Adrenal gland (tissue), 19 donors: ENCODE measurements at places on chromosomes 2 and 18. TPM values are rescaled to one million over a fixed set of nuclear protein-coding genes. Genes with fewer than 3 reads are reported as not detected.

DNA sequence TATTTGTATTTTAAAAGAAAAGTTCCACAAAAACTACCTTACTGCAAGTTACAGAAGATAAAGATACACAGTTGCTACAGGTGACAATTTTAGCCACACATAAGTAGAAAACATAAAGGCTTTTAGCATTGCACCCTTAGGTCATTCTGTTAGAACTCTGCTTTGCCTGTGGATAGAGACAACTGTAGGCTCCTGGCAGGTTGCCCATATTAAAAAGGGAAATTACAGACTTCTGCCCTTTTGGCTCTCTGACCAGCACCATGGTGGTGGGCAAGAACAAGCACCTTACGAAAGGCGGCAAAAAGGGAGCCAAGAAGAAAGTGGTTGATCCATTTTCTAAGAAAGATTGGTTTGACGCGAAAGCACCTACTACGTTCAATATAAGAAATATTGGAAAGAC is 223.3 kb downstream of the MC4R start:
- H3K36me3 ChIP-seq: no peaks in the 10 kb centered on the region
- H3K27me3 ChIP-seq: no peaks in the 10 kb centered on the region
- DNase-seq: no peak

- H3K27me3 ChIP-seq: no peaks in the 10 kb centered on the region
- no peak overlapping the region for H3K4me3 ChIP-seq
- H3K4me1 ChIP-seq: no peaks in the 10 kb centered on the region
Measured at GRCh38 chr2:173500953-173501352, 146.3 kb downstream of the CDCA7 start.

GRCh38 chr2:215507836-215508235 is 72.0 kb upstream of the FN1 start:
- H3K27me3 ChIP-seq: no peaks in the 10 kb centered on the region
- no peaks in the 10 kb centered on the region for H3K36me3 ChIP-seq
- no peak overlapping the region for H3K4me3 ChIP-seq
- no peak overlapping the region for H3K27ac ChIP-seq
- H3K4me1 ChIP-seq: no peaks in the 10 kb centered on the region

DNA sequence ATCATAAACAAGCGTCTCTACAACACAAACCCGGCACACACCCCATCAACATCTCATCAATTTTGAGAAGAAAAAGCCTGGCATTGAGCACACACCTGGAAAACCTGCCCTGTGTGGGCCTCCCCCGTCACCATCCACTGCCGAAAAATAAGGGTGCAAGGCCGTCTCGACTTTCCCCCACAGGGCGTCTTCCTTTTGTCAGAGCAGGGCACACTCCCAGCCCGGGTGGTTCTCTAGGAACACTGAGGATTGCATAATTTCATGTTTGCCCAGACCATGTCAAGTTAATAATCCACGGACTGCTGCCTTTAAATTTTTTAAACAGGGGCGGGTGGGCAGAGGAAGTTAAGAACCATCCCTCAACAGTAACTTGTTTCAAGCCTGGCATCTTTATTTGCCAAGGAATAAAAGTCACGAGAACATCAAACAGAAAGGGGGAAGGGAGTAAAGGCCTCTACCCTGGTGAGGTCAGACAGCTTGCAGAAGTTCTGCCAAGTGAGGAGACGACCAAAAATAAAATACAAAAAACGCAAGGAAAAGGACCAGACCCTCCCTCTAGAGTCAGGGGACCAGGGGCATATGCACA is 2.1 kb downstream of the TFCP2L1 start:
- no peak overlapping the region for H3K27ac ChIP-seq
- H3K4me3 ChIP-seq: no peak overlapping the region
- H3K4me1 ChIP-seq: no peaks in the 10 kb centered on the region

The C2orf42 gene
- 16.2 TPM for total RNA-seq

DNA sequence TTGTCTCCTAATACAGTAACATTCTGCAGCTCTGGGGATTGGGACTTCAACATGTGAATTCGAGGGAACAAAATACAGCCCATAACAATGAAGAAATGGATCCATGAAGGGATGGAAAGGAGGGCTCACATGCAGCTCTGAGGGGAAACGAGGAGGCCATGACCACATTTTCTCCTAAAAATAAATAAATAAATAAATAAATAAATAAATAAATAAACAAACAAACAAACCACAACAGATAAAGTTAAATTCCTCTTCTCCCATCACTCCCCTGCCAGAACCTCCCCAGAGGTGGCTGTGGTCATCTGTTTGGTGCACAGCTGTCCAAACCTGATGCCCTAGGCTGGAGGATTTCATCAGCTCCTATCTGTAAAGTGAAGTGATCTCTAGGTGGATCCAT is 42.7 kb downstream of the MAL start:
- H3K4me3 ChIP-seq: no peak overlapping the region
- no peak for DNase-seq
- no peaks in the 10 kb centered on the region for H3K36me3 ChIP-seq
- H3K4me1 ChIP-seq: no peaks in the 10 kb centered on the region

DNA sequence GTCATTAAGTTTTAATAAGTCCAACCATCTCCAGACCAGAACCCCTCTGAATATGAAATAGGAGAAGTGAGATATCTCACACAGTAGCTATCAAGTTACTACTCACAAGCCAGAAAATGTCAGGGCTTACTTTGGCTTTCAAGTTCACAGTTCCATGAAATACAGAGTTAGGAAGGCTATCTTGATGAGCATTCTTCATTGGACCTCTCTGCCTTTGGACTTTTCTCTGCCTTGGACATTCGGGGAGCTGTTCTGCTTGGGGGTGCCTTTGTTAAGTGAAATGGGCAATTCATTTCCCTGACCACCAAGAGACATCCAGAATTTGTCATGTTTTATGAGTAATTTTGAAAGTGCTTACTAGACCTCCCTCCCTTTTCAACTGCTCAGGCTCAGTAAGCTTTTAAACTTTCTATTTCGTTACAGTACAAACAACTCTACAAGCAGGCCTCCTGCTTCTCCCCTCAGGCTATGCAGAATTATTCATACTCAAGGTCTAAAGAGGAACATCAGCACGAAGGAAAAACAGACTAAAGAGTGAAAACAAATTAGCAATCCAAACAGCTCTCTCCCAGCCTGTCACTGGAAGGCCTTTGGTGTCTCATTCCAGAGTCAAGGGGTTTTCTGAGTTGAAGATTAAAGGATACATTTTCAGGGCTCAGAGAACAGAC is 95.3 kb downstream of the MREG start:
- H3K27me3 ChIP-seq: no peaks in the 10 kb centered on the region
- no peak overlapping the region for H3K4me3 ChIP-seq
- no peaks in the 10 kb centered on the region for H3K4me1 ChIP-seq
- no peak overlapping the region for H3K27ac ChIP-seq
- no peak for DNase-seq
- no peaks in the 10 kb centered on the region for H3K36me3 ChIP-seq

The CAPG gene
- 25.8 TPM for total RNA-seq

- H3K27me3 ChIP-seq: no peaks in the 10 kb centered on the region
- H3K36me3 ChIP-seq: no peaks in the 10 kb centered on the region
- H3K4me1 ChIP-seq: no peaks in the 10 kb centered on the region
- no peak for DNase-seq
- no peak overlapping the region for H3K4me3 ChIP-seq
- no peak overlapping the region for H3K27ac ChIP-seq
Measured at GRCh38 chr2:67048314-67048713, 348.8 kb upstream of the ETAA1 start.

The KCNG2 gene
- total RNA-seq: not detected

DNA sequence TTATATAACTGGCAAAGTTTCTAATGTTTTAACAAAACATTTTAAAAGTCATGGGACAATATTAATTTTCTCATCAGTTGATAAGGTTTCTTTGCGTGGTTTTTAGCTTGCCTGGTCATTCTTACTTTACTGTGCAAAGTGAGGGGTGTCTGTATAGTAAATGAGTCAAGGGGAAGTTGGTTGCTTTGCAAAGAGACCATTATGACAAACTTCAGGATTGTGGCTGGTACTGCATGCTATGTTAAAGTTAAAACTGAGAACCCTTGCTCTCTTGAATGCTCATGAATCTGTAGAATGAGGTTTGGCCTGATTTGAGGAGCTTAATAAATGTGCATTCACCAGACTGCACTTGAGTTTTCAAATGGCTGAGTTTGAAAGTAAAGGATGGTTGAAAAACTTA is 47.0 kb downstream of the COL4A4 start:
- DNase-seq: no peak
- no peaks in the 10 kb centered on the region for H3K36me3 ChIP-seq
- no peak overlapping the region for H3K27ac ChIP-seq
- H3K4me3 ChIP-seq: no peak overlapping the region
- no peaks in the 10 kb centered on the region for H3K27me3 ChIP-seq
- peaks cover 2% of the 10 kb centered on the region for H3K4me1 ChIP-seq
